ENCODE measurements at places on chromosomes 3 and 15.
A peak's percentile ranks its signal among the peaks of the same experiment; 100 is the strongest.

- no peak for DNase-seq
Measured at GRCh38 chr15:64132217-64132616, 19.3 kb upstream of the SNX22 start.

GRCh38 chr15:53588773-53589172 lies 170.7 kb downstream of the WDR72 start:
- no peak for DNase-seq

- no peak for DNase-seq
Measured at GRCh38 chr15:64894395-64895056, 17.2 kb upstream of the ANKDD1A start.

- DNase-seq: no peak
Measured at GRCh38 chr3:172625404-172625803, 85.5 kb downstream of the NCEH1 start.

DNA sequence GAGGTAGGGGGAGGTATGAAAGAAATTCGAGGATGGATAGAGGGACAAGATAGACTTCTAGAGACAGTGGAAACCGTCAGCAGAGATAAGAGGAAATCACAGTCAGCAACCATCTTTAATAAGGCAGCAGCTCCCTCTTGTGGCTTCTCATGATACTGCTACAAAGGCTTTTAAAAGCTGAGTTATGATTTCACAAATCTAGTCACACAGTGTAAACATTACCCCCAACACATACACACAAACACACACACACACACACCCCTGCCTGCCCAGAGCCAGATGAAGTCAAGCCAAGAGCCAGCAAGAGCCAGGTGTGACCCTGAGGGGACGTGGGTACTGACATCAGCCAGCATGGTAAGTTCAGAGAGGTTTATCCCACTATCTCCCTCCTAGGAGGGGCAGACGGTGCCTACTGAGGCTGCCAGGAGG lies 18.9 kb upstream of the TGM5 start:
- DNase-seq: peak; percentile 49

- DNase-seq: no peak
Measured at GRCh38 chr3:55330355-55330754, 156.8 kb downstream of the WNT5A start.

- DNase-seq: peak; percentile 100
Measured at GRCh38 chr3:147613725-147614124, 204.6 kb downstream of the ZIC1 start.

- DNase-seq: no peak
Measured at GRCh38 chr15:67508407-67508806, 12.5 kb upstream of the C15orf61 start.

DNA sequence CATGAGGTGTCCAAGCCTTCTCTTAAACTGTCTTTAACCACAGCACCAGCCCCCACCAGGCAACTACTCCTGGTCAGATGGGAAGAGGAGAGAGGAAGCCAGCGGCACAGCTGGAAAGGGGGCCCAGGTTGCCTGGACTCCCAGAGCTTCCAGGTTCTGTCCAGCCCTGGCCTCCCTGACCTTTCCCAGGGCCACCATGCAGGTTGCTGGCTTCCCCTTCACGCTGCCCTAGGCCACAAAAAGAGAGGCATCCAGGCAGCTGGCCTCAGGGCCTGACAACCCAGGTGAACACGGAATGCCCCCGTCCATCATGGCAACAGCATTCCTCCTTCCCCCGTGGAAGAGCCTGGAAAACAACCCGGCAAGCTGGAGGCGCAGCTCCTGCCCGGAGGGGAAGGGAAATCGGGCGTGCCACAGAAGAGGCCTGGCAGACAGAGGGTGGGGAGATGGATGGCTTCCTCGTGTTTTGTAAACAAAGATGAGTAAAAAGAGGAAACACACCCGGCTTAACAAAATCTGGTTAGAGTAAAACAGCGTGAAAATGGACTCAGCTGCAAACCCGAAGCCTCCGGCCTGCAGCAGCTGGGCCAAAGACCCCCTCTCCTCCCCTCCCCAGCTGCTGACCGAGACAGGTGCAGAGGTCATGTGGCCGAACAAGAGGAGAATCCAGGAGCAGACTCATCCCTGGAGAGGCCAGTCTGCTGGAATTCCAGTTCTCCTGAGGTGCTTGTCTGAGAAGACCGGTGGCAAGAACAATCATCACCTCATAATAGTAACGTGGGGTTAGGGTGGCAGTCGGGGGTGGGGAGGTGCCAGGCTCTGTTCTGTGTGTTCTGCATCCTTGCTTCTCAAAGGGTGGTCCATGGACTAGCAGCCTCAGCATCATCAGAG lies 15.5 kb downstream of the BMF start:
- DNase-seq: no peak

- no peak for DNase-seq
Measured at GRCh38 chr3:72343078-72343477, 505.2 kb downstream of the SHQ1 start.

GRCh38 chr15:93505506-93505905 lies 416.5 kb upstream of the RGMA start:
- DNase-seq: no peak

DNA sequence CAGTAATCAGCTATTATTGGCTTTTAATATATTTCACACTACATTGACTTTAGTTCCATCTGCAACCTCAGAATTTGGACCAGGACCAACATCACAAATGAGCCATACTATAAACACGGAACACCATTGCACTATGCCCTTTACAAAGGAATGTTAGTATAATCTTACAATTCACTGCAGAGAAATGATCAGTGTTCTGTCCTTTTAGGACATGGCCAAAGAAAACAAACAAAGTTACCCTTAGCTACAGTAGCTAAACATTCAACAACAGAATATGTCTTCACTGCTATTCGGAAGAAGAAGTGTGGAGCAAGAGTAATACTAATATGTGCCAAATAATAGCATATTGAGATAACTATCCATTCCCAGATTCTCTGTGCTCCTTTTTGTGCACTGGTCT lies 90.4 kb downstream of the NAALADL2 start:
- no peak for DNase-seq

GRCh38 chr3:122533931-122534334 lies 19.2 kb upstream of the KPNA1 start:
- DNase-seq: no peak

DNA sequence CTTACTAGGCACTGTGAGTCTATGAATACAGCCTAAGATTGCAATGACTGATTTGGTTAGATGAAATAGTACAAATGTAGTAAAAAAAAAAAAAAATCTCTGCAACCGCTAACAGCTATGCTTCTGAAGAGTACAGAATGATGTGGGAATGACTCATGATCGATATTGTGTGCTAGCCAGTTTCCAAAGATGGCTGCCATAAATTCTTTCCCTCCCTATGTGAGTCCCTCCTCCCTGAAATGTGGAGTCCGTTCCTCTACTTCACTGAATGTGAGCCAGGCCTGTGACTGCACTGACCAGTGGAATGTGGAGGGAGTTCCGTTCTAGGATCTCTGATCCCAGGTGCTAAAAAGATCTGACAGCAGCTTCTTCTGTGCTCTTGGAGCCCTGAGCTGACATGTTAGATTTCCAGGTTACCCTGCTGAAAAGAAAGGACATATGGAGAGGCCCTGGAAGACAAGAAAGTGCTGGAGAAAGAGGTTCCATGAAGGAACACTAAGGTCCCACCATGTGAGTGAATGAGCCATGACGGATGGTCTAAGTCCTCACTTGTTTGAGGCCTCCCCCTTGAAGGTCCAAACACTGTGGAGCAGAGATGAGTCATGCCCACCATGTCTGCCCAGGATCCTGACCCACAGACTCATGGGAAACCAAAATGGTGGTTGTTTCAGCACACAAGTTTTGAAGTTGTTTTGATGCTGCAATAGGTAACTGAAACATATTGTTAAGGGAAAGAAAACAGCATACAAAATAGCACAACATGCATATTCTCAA lies 46.3 kb downstream of the DGKG start:
- DNase-seq: no peak

DNA sequence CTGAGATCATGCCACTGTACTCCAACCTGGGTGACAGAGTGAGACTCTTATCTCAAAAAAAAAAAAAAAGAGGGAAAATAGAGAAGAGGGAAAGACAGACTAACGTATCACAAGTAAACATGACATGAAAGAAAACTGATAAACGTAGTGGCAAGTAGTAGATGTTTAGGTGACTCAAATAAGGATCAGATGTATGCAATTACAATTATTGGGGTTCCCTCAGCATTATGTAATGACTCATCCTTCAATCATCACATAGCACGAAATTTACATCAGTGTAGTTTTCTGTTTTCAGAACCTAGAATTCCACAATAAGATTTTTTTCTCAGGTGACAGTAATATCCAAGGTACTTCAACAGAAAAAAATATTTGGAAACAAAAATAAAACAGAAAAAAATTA lies 46.6 kb downstream of the DPP8 start:
- no peak for DNase-seq

- no peak for DNase-seq
Measured at GRCh38 chr3:109278141-109278540, 38.2 kb downstream of the DPPA2 start.

DNA sequence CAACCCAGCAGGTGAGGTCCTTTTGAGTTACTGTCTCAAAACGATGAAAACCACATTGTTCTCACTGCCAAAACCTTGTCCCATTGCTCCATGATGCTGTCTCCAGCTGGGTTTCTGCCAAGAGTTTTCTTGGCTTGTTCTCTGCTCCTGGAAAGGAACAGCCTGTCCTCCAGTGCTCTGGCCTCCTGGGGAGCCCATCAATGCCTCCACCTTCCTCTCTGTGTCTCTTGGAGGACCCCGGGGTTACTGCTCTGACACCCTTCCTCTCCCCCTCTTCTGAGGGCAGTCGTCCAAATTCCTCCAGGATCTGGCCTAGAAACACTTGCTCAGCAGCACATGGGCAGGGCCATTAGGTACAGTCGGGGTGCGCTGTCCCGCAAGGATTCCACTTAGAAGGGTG lies 63.9 kb upstream of the RGMA start:
- DNase-seq: no peak

DNA sequence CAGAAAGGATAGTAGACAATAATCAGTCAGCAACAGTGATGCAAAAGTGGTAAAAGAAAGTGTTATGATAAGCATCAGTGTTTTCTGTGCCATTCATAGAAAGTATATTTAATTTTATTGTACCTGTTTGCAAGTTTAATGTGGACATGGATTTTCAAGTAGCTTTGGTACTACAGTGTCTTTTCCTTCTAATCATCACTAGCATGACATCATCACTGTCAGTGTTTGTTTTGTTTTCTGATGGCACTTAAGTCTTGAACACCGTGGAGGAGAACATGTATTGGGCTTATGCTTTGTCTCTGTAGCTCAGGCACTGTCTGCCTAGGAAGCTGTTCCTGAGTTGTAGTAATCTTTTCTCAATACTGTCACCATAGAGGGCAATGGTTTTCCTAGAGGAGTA lies 41.9 kb downstream of the SETD5 start:
- DNase-seq: no peak

DNA sequence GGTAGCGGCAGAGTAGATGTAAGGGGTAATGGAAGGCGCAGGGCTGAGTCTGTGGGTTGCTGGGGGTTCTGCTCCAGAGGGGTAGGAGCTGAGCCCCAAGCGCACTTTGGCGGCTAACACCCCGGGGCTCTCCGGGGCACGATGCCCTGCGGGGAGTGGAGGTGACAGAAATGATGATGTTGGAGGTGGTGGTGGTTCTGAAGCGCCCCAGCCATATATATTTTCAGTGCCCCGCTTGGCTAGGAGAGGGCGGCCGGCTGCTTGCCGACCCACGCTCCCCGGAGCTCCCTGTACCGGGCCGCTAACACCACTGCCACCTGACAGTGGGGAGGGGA lies 9.7 kb downstream of the ZIC4 start:
- no peak for DNase-seq

- DNase-seq: no peak
Measured at GRCh38 chr3:50651920-50652529, 22.7 kb upstream of the DOCK3 start.

GRCh38 chr3:114829783-114830182 lies 317.3 kb downstream of the ZBTB20 start:
- no peak for DNase-seq

- DNase-seq: no peak
Measured at GRCh38 chr15:91624353-91624968, 229.0 kb upstream of the SLCO3A1 start.

GRCh38 chr15:63492541-63493077 lies 11.8 kb upstream of the USP3 start:
- DNase-seq: peak; percentile 89

DNA sequence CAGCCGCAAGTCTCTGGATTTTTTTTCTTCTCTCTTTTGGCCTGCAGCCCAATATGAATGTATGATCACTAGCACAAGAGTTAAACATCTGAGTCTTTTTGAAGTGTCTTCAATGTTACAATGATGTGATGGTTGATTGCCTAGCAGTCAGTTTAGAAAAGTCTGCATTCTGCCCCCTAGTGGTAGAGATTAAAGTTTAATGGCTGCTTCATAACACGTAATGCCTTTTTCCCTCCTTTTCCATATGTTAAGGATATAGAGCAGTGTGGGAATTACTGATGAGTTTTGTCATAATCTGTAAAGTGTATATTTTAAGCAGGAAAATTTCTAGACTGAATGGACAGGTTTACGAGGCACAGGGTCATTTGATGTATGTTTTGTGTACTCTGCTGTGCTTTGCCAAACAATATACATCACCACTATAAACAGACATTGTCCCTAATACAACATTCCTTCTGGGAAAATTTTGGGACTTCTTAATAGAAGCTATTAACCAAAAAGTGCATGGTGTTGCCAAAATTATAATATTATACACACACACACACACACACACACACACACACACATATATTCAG lies 1038.5 kb upstream of the NR2F2 start:
- DNase-seq: peak; percentile 68

- no peak for DNase-seq
Measured at GRCh38 chr15:83066034-83066733, 868 bp downstream of the BTBD1 start.

- DNase-seq: no peak
Measured at GRCh38 chr3:119187266-119187665, 13.9 kb downstream of the UPK1B start.

DNA sequence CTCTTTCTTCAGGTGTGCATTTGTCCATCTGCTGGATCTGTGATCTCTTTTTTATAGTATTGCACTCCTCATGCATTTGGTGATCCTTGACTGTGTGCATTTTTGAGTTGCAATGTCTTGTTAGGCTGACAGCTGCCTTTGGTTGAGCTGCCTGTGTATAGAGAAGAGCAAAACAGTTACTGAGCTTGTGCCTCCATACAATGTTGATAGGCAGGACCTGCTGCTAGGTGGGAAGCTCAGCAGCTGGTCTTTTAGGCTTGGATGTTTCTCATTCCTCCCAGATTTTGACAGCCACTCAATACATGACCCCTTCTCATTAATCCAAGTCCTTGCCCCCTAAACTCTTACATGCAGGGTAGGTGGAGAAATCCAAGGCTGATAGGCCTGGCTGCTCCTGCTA lies 74.8 kb upstream of the PIAS1 start:
- DNase-seq: peak; percentile 9
